ENCODE measurements at places on chromosomes 1 and 21. TPM values are rescaled to one million over a fixed set of nuclear protein-coding genes. Genes with fewer than 3 reads are reported as not detected.

DNA sequence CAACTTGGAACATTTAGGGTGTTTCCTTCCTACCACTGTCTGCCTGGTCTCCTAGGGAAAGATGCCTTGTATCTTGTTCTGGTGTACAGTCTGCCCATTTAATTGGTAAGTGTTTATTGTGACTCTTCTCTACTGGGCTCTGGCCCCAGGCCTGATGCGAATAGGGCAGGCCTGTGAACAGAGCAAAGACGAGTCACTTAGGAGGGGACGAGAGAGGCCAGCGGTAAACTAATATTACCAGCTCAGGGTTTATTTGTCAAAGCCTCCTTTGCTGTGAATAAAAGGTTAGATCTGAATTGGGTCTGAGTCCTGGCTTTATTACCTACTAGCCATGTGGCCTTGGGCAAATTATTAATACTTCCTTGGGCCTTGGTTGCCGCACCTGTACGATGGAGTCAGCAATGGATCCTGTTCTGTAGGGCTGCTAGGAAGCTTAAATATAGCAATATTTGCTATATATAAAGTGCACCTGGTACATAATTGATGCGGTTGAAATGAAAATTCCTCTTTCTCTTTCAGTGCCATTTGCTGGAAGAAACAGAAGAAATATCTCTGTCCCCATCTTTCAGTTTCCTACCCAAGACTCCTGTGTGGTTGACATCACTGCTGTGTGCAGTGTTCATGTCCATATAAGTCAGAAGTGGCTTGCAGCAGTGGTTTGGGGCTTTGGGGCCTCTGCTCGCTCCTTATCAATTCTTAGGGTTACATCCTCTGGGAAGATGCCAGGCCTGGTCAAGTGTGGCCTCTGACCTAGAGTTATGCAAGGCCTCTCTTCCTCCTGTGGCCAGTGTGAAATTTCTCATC is 32.4 kb downstream of the MAPKAPK2 start:
- H3K27ac ChIP-seq, result no peak overlapping the region
- peaks cover 69% of the 10 kb centered on the region for H3K4me1 ChIP-seq
- no peaks in the 10 kb centered on the region for H3K27me3 ChIP-seq
- no peak overlapping the region for H3K4me3 ChIP-seq
- no peaks in the 10 kb centered on the region for H3K36me3 ChIP-seq

DNA sequence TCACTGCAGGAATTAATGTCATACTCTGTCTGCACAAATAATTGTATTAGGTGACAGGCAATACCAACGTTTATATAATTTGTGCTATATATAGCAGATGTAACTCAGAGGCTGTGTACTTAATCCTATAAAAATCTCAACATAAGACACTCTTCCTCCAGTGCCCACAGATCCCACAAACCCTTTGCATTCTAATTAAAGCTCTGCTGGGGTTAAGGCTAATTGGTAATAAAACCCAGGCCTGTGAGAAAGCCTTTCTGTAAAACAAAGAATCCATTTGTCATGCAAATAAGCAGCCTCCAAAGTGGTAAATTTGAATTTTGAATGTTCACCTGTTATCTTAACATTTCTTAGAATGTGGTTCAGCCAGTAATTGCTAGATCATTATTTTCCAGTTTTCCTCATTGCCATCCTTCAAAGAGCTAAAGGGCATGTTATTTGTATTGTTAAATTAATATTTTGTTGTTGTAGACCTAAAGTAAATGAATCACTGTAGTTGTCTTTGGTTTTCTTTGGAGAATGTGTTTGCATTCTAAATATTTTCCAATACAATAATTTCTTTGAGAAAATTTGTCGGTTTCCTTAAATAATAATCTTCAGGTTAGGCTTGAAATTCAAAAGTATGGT is 46.3 kb upstream of the PRDX6 start:
- no peak overlapping the region for H3K27ac ChIP-seq
- H3K27me3 ChIP-seq, result no peaks in the 10 kb centered on the region
- no peak overlapping the region for H3K4me3 ChIP-seq
- H3K4me1 ChIP-seq, result peaks cover 14% of the 10 kb centered on the region
- no peak for DNase-seq

DNA sequence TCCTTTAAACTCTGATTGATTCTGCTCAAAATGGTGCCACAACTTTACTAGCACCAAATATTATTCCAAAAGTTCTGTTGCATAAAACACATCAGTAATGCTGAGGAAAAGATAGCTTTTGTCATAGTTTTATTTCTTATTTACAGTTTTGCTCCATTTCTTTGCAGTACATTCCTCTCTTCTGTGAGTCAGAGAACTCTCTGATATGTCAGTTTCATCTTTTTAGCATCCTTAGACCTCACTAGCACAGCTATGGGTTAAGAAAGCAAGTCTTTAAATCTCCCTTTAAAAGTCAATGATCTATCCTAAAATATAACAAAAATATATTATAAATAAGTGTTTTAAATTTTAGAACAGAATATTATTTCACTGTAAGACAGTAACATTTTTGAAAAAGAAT is 356.6 kb upstream of the SNX7 start:
- H3K36me3 ChIP-seq, result no peaks in the 10 kb centered on the region
- H3K27ac ChIP-seq, result no peak overlapping the region
- no peak for DNase-seq
- no peaks in the 10 kb centered on the region for H3K27me3 ChIP-seq

DNA sequence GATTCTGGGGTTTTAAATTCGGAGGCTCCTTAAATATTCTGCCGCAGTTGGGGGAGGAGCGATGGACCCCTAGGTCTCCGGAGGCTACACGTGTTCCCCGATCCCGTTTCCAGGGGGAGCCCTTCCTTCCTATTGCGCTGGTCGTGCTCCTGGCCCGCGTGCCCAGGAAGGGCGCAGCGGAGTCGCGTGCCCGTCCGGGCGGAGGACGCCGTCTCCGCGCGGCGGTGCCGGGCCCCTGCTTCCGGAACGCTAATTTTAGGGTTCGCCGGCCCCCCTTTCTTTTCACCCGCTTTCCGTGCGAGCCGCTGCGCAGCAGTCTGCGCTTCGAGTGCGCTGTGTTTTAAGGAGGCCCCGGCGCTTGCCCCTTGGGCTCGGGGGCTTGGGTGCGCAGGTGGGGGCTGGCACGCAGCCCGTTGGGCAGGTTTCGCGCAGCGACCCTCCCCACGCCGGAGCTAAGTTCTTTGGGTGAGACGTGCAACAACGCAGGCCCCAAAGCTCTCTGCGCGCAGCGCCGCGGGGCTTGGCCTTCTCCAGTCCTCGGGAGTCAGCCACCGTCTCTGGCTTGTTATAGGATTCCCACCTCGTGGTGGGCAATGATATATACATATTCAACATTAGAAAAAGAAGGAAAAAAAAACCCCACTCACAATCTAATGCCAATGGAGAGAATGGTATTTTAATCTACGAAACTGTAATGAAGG is 43.5 kb upstream of the DNAJC6 start:
- H3K27me3 ChIP-seq, result no peaks in the 10 kb centered on the region
- peak overlapping the region; percentile 24 for H3K27ac ChIP-seq
- peak overlapping the region; percentile 55 for H3K4me3 ChIP-seq
- H3K4me1 ChIP-seq, result peaks cover 16% of the 10 kb centered on the region

GRCh38 chr1:33460947-33461629 is 11.4 kb upstream of the ZSCAN20 start:
- H3K27me3 ChIP-seq, result no peaks in the 10 kb centered on the region
- no peak for DNase-seq
- no peaks in the 10 kb centered on the region for H3K36me3 ChIP-seq
- no peak overlapping the region for H3K27ac ChIP-seq
- no peak overlapping the region for H3K4me3 ChIP-seq

DNA sequence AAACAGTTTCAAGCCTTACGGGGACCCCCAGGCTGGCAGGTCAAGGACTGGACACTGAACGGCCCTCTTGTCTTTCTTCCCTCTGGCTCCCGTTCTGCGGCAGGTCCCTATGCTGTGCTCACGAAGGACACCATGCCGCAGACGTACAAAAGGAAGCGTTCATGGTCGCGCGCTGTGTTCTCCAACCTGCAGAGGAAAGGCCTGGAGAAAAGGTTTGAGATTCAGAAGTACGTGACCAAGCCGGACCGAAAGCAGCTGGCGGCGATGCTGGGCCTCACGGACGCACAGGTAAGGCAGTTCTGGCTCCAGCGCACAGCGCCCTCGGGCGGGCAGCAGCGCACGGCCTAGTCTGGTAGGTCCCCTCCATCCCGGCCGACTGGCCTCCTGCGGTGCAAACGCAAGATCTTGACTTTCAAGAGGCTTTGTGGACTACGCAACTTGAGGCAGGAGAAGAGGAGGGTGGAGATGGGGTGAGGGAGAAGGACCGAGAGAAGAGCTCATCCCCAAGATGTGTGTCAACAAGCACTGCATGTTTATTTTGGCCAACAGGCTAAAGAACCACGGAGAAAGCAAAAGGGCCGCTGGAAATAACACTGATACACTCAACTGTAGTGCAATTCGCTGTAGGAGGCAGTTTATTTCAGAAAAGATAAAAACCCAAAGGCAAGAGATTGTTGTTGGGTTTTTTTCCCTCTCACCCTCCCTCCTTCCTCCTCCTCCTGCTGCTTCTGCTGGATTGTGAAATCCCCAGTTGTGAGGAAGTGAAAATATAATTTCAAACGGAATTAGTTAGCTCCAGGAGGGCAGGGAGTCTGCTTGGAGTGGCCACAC is 3.0 kb downstream of the HLX start:
- no peaks in the 10 kb centered on the region for H3K36me3 ChIP-seq
- H3K4me1 ChIP-seq, result no peaks in the 10 kb centered on the region
- no peak overlapping the region for H3K27ac ChIP-seq
- no peak overlapping the region for H3K4me3 ChIP-seq

GRCh38 chr1:9853249-9853595 is 29.5 kb upstream of the CLSTN1 start:
- no peak overlapping the region for H3K27ac ChIP-seq
- no peak overlapping the region for H3K4me3 ChIP-seq
- no peaks in the 10 kb centered on the region for H3K27me3 ChIP-seq
- no peak for DNase-seq

GRCh38 chr1:165355977-165356811 is at the start of gene LMX1A:
Gene LMX1A (minus strand): TSS chr1:165356715. CDS start chr1:165355559, 1,156 bp downstream.
- DNase-seq, result no peak
- H3K36me3 ChIP-seq, result no peaks in the 10 kb centered on the region
- no peaks in the 10 kb centered on the region for H3K4me1 ChIP-seq
- H3K27me3 ChIP-seq, result no peaks in the 10 kb centered on the region
- no peak within 1 kb of the TSS for H3K27ac ChIP-seq

DNA sequence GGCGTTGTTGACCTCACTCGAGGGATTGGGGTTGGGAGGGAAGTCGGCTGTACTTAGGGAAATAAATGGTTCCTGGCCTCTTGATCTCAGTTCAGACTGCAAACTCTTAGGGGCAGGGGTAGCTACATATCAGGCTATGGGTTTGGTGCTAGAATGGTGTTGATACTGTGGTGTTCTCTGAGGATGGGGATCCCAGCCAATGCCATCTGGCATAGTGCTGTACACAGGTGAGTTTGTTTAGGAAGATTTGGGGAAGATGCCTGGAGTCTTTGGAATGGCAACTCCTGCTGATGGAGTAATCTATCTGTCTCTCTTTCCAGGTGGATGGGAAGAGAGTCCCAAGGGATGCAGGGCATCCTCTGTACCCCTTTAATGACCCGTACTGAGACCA is 14.3 kb upstream of the NASP start:
- no peak for DNase-seq
- H3K27ac ChIP-seq, result no peak overlapping the region
- H3K4me3 ChIP-seq, result no peak overlapping the region
- H3K4me1 ChIP-seq, result no peaks in the 10 kb centered on the region
- peaks cover 34% of the 10 kb centered on the region for H3K36me3 ChIP-seq

GRCh38 chr1:230011333-230012092 is 55.5 kb upstream of the GALNT2 start:
- no peaks in the 10 kb centered on the region for H3K4me1 ChIP-seq
- no peaks in the 10 kb centered on the region for H3K36me3 ChIP-seq
- no peak overlapping the region for H3K27ac ChIP-seq

DNA sequence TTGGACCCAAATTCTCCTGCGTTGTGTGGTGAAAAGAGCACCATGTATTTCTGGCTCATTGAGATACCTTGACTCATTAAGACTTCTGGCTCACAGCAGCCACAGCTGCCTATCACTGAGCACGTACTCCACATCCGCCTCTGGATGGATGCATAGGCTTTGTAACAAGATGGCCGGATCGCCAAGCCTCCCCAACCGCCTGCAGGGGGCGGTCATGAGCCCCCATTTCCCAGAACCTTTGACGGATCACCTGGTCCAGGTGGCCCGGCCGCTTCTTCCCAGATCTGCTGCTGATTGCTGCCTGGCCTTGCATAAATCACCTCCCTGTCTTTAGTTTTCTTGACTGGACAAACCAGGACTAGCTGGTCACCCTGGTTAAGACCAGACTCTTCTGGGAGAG is 156.5 kb upstream of the KLHDC7A start:
- no peak overlapping the region for H3K27ac ChIP-seq
- no peaks in the 10 kb centered on the region for H3K4me1 ChIP-seq
- H3K27me3 ChIP-seq, result no peaks in the 10 kb centered on the region
- no peak overlapping the region for H3K4me3 ChIP-seq
- H3K36me3 ChIP-seq, result no peaks in the 10 kb centered on the region

DNA sequence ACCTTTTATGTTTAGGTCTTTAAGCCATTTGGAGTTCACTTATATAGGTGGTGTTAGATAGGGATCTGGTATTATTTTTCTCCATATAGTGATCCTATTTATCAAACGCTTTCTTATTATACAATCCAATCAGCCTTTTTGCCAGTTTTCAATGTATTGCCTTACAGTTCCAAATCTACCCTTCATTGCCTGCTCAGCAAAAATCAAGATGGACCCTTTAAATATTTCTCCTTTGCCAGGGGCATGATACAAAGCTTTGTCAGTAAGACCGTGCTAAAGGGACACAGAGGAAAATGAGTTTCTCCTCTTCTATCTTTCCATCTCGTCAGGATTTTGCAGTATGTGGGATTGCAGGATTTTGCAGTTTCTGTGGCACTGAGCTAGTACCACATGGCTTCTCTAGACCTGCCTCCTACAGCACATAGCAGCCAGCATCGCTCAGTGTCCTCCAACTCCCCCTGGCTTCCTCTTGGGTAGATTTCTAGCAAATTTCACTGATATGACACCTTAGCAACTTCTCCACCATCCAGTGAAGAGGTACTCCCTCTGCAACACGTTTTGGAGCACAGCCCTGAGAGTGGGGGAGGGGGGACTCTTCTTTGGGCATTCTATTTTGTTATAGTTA is 22.5 kb upstream of the CAP1 start:
- DNase-seq, result no peak
- no peak overlapping the region for H3K27ac ChIP-seq
- no peaks in the 10 kb centered on the region for H3K27me3 ChIP-seq

CELA3B gene
- total RNA-seq, result not detected

BARHL2 gene
- not detected for total RNA-seq

SHISAL2A gene
- total RNA-seq, result 12.0 TPM

SERPINC1 gene
- not detected for total RNA-seq

TMIGD3 gene
- not detected for total RNA-seq

Data from naive thymus-derived CD4-positive, alpha-beta T cell (primary cell).